Endothelial cell of umbilical vein (primary cell): ENCODE measurements at places on chromosomes 12 and 14. TPM values are rescaled to one million over a fixed set of nuclear protein-coding genes. Genes with fewer than 3 reads are reported as not detected.

Gene HCAR2
- not detected in 2 replicates for total RNA-seq

Gene CIDEB
- 4.6 and 5.2 TPM in 2 replicates for total RNA-seq

Gene PMCH
- 1.1 and 1.8 TPM in 2 replicates for total RNA-seq

Gene PLCZ1
- total RNA-seq, result not detected in 2 replicates

Gene CAPZA3
- not detected in 2 replicates for total RNA-seq

Gene KIF5A
- 0.12 and 0.35 TPM in 2 replicates for total RNA-seq

Gene TSHR
- not detected in 2 replicates for total RNA-seq

Gene PTGDR
- not detected in 2 replicates for total RNA-seq

Gene BHLHE41
- 0.07 and 0.24 TPM in 2 replicates for total RNA-seq

Gene ACAD10
- 14.9 and 16.3 TPM in 2 replicates for total RNA-seq

Gene DCP1B
- total RNA-seq, result 10.6 and 11.2 TPM in 2 replicates

Gene MIA2
- 14.9 and 16.2 TPM in 2 replicates for total RNA-seq

Gene TMCC3
- 30.4 and 45.7 TPM in 2 replicates for total RNA-seq

Gene ZDHHC22
- total RNA-seq, result 0.24 and 0.28 TPM in 2 replicates

Gene OR6C6
- not detected in 2 replicates for total RNA-seq

Gene SLC25A21
- 0.92 and 1.4 TPM in 2 replicates for total RNA-seq

Gene LRRC9
- not detected in 2 replicates for total RNA-seq

Gene TTC8
- 11.9 and 15.5 TPM in 2 replicates for total RNA-seq

Gene DCTN2
- 157 and 161 TPM in 2 replicates for total RNA-seq

Gene FOXG1
- total RNA-seq, result not detected in 2 replicates

Gene EPYC
- total RNA-seq, result not detected in 2 replicates

Gene CCDC197
- not detected in 2 replicates for total RNA-seq

Gene SMCO2
- total RNA-seq, result 0.49 and 1.2 TPM in 2 replicates

Gene CDH24
- 20.2 and 21.7 TPM in 2 replicates for total RNA-seq

Gene SDSL
- total RNA-seq, result 3.7 and 5.7 TPM in 2 replicates

Gene CEP170B
- total RNA-seq, result 35.0 and 38.6 TPM in 2 replicates

Gene MARK3
- 81.2 and 96.1 TPM in 2 replicates for total RNA-seq

Gene MMP17
- 10.7 and 10.8 TPM in 2 replicates for total RNA-seq

Gene KRT71
- not detected in 2 replicates for total RNA-seq

Gene PLD4
- 0.05 and 0.11 TPM in 2 replicates for total RNA-seq

Gene MARS1
- 212 and 216 TPM in 2 replicates for total RNA-seq

Gene AVPR1A
- not detected in 2 replicates for total RNA-seq

Gene CCDC60
- total RNA-seq, result not detected in 2 replicates

Gene TGM1
- 3.4 and 3.9 TPM in 2 replicates for total RNA-seq

Gene IAPP
- not detected in 2 replicates for total RNA-seq

Gene TRMT61A
- 6.8 and 7.5 TPM in 2 replicates for total RNA-seq

Gene TMPRSS12
- total RNA-seq, result not detected in 2 replicates

Gene VCPKMT
- total RNA-seq, result 6.9 and 9.2 TPM in 2 replicates

Gene CCDC38
- not detected in 2 replicates for total RNA-seq

Gene SOCS2
- 4.1 and 5.6 TPM in 2 replicates for total RNA-seq

Gene SYNE2
- total RNA-seq, result 42.7 and 53.7 TPM in 2 replicates

Gene C12orf54
- total RNA-seq, result not detected in 2 replicates

Gene PPP1R1A
- not detected in 2 replicates for total RNA-seq

Gene TAS2R9
- not detected in 2 replicates for total RNA-seq
